Muscle of back (tissue), 13 donors: ENCODE measurements at places on chromosomes 1 and 21. TPM values are rescaled to one million over a fixed set of nuclear protein-coding genes. Genes with fewer than 3 reads are reported as not detected.

GRCh38 chr1:175126347-175126746, 58.7 kb downstream of the TNN start:
- DNase-seq, result no peak

DNA sequence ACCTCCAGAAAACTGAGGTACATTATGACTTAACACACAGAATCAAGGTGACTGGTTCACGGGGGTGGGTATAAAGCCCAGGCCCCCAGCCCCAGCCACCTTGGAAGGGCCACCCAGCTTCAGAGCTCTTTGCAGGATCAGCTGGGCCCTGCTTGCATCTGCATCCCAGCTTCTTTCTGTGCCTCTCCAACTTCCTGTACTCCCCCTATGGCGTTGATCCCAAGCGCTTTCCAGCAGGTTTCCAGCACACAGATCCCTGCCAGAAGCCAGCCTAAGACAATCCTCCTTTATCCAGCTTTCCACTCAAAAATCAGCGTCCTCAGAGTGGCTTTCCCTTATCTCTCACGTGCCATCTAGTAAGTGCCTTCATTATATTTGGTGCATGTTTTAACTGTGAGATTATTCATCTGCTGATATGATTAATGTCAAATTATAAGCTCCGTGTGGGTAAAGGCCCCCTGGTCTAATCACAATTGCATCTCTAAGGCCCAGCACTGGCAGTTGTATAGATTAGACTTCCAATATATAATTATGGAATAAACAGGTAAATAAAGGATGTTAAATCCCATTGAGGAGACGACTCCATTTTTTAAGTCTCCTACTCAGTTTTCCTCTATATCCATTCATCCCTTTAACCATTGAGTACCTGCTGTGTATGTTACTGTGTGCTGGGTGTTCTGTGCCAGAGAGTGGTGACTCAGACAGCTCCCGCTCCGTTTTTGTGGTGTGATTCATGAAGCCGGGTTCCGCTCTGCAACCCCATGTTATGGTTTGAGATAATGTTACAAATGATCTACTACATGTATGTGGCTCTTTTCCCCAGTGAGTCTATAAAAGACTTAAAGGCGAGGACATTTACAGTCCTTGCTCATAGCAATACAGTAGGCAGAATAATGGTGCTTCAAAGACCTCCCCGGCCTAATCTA, 387.6 kb downstream of the PCP4 start:
- peak; percentile 26 for DNase-seq

DNA sequence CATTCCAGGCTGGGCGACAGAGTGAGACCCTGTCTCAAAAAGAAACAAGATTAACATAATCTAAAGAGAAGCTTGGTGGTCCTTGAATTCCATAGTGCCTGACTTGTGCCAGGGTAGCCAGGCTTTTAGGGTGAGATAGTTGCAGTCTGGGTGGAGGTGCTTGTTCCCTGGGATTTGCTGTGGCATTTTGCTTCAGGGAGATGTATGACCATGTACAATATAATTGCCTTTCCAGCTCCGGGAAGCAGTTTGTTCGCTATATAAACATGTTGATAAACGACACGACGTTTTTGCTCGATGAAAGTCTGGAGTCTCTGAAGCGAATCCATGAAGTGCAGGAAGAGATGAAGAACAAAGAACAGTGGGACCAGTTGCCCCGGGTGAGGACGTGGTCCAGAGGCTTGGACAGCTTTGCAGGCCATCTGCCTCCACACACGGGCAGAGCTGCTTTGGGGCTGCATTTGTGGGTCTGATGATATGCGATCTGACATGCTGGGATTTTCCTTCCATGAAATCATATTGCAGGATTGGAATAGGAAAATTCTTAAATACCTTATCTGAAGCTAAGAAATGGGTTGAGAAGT, 49.4 kb upstream of the KIF1B start:
- DNase-seq, result no peak

- DNase-seq, result no peak
Measured at GRCh38 chr21:46052703-46053651, 44.9 kb upstream of the COL6A2 start.

- DNase-seq, result peak; percentile 64
Measured at GRCh38 chr1:8818325-8818775, 910 bp upstream of the RERE start.

DIRAS3 gene
- 8.6 TPM for polyA plus RNA-seq

PRRX1 gene
- 177 TPM for polyA plus RNA-seq

ATAD3B gene
- 8.5 TPM for polyA plus RNA-seq
